Right renal cortex interstitium (tissue), 3 donors: ENCODE measurements at places on chromosomes 7 and 10.

GRCh38 chr7:130152493-130153210, 52.6 kb downstream of the TMEM209 start:
- DNase-seq, result peak; percentile 47

- no peak for DNase-seq
Measured at GRCh38 chr7:154843670-154844237, 159.2 kb downstream of the PAXIP1 start.

GRCh38 chr7:19698331-19698730, 10.5 kb downstream of the POLR1F start:
- no peak for DNase-seq

- DNase-seq, result no peak
Measured at GRCh38 chr7:81902536-81902935, 132.7 kb upstream of the HGF start.

DNA sequence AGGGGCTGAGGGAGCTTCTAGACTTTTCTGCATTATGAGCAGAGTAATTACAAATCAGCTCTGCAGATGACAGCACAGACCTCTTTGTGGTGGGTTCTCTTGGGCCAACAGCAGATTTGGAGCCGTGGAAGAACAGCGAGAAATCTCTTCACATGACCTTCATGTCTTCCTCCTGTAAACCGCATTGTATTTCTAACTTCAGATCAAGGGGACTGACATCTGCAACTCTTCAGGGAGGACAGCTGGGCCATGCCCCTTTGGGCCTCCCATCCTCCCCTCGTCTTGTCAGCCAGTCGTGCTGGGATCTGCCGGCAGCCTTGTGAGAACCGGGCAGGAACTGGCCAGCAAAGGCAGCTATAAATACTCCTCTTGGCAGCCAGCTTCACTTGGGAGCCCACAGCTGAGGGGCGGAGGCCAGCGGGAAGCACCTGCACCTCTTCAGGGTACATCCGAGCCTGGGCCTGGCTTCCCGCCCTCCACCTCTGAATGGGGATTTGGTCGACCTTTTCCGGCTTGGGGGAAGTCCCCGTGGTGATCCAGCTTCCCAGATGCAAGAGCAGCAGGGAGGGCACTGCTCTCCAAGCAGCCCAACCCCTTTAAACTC, 54.7 kb downstream of the STEAP1B start:
- DNase-seq, result peak; percentile 54

DNA sequence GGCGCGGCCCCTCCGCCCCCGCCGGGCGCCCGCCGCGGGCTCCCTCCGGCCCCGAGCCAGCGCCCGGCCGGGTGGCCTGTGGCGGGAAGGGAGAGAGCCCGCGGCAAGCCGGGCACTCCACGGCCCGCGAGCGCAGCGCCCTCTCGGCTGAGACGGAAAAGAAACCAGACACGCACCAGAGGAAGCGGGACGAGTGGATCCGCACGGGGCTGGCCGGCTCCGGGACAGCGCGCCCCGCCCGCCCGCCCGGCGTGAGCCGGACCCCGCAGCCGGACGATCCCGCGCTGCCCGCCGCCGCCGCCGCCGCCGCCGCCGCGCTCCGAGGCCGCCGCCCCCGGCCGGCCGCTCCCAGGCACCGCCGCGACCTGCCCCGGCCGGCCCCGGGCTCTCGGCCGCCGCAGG, 300 bp downstream of the ARHGAP21 start:
- DNase-seq, result no peak

- DNase-seq, result no peak
Measured at GRCh38 chr10:10032991-10033390, 984.7 kb upstream of the CELF2 start.

DNA sequence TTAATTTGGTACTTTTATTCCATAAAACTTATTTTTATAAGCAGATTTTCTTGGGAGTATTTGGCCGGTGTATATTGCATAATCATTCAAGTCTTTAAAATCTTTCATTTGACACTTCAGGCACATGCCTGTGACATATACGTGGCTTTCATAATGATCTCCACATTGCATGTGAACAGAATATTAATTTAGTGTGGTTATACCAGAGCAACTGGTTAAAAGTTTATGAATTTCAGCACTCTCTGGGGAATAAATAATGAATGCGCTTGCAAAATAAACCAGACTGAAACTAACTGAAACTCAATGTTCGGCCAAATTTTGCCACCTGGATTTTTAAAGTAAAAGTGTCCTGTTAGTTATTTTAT, 242.3 kb downstream of the GLI3 start:
- DNase-seq, result no peak

- DNase-seq, result no peak
Measured at GRCh38 chr7:122363144-122363543, 58.6 kb upstream of the FEZF1 start.

DNA sequence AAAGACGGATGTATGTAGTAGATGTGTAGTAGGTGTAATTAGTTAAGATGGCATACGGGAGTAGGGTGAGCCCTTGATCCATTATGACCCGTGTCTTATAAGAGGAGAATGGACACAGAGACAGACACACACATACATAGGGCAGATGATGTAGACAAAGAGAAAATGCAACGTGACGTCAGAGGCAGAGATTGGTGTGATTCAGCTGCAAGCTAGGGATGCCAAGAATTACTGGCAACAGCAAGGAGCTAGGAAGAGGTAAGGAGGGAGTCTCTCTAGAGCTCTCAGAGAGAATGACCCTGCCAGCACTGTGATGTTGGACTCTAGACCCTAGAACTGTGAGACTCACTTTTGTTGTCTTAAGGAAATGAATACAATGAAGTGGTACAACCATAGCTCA, 247.0 kb upstream of the HABP2 start:
- no peak for DNase-seq

DNA sequence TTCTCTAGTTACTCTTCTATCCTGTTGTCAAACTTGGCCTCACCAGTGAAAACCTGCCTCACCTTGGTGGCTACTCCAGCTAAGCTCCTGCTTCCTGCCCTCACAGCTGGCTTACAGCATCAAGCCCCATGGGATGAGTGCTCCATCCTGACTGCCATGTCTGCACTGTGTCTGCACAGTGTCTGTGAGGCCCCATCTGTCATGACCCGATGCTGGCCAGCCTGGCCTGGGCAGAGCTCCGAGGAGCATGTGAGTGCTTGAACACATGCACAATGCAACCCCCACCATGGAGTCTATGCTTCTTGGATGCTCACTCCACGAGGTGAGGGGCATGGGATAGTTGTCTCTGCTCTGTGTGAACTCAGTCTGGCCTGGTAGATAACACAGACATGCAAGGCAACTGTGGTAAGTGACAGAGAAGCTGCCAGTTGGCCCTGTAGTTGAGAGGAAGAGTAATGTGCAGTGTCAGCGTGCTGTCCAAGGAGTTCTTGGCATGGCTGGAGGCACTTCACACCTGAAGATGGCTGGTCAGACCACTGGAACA, 207.1 kb upstream of the ZNF32 start:
- no peak for DNase-seq

GRCh38 chr7:55150709-55151451, 132.1 kb downstream of the EGFR start:
- no peak for DNase-seq

DNA sequence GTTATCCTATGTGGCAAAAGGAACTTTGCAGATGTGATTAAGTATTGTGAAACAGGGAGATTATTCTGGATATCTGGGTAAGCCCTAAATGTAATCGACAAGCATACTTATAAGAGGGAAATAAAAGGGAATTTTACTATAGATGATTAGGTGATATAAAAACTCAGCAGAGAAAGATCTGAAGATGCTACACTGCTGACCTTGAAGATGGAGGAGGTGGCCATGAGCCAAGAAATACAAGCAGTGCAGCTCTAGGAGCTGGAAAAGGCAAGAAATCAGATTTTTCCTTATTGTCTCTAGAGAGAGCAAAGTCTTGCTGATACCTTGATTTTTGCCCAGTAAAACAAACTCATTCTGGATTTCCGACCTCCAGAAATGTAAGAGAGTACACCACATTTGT, 67.7 kb downstream of the BRAF start:
- DNase-seq, result no peak

GRCh38 chr10:108562105-108562504, 1361.2 kb downstream of the XPNPEP1 start:
- DNase-seq, result no peak
